ENCODE measurements at places on chromosomes 4 and X. TPM values are rescaled to one million over a fixed set of nuclear protein-coding genes. Genes with fewer than 3 reads are reported as not detected.

ODAM gene
- not detected for total RNA-seq

PHKA2 gene
- total RNA-seq = 29.5 TPM

- H3K36me3 ChIP-seq = no peaks in the 10 kb centered on the region
- H3K27ac ChIP-seq = no peak overlapping the region
- H3K27me3 ChIP-seq = no peaks in the 10 kb centered on the region
- H3K4me1 ChIP-seq = no peaks in the 10 kb centered on the region
- no peak for DNase-seq
Measured at GRCh38 chrX:72245461-72246089, 6.7 kb upstream of the ERCC6L start.

PLAC1 gene
- not detected for total RNA-seq

SUPT20HL2 gene
- not detected for total RNA-seq

GRCh38 chrX:65866146-65866545 is 173.7 kb downstream of the VSIG4 start:
- no peaks in the 10 kb centered on the region for H3K27me3 ChIP-seq
- H3K4me3 ChIP-seq = no peak overlapping the region
- H3K36me3 ChIP-seq = no peaks in the 10 kb centered on the region
- H3K27ac ChIP-seq = no peak overlapping the region

Data from vagina (tissue), 2 donors.